ENCODE measurements at places on chromosomes 2 and 18.

GRCh38 chr2:96209011-96209728, 543 bp upstream of the STARD7 start:
- no peak for DNase-seq

- no peak for DNase-seq
These were observed 196.0 kb downstream of the LNPK start for GRCh38 chr2:175806125-175806490.

DNA sequence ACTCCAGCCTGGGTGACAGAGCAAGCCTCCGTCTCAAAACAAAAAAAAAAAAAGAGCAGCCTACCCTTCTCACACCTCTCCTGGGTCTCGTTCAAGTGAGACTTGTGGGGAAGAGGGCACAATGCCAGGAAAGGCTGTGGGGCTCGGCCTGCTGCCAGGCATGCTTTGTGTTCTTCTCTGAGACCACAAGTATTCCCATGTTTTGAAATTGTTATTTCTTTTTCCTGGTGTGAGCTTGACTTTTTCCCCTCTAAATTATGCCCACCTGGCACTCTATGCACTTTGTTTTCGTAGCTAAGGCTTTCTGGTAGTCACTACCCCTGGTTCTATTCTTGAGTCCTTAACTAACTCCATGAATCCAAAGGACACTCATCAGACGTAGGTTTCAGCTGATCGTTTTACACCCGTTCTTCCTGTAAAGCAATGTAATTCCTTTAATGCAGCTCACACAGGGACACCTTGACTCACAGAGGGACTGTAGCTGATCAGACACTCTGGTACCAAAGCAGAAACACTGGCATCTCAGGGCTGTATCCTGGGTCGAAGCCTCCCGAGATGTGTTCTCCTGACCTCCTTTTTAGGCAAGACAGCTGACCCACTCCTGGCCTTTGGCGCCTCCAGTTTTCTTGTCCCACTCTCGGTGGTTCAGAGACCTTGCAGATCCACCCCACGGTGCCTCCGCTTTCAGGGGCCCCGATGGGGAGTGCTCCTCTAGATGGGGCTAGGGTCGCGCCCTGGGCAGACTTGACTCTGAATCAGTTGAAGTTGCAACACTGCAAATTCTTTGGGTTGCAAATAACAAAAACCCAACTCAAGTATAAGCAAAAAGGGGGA, 193.3 kb upstream of the AGAP1 start:
- DNase-seq = peak; percentile 70

DNA sequence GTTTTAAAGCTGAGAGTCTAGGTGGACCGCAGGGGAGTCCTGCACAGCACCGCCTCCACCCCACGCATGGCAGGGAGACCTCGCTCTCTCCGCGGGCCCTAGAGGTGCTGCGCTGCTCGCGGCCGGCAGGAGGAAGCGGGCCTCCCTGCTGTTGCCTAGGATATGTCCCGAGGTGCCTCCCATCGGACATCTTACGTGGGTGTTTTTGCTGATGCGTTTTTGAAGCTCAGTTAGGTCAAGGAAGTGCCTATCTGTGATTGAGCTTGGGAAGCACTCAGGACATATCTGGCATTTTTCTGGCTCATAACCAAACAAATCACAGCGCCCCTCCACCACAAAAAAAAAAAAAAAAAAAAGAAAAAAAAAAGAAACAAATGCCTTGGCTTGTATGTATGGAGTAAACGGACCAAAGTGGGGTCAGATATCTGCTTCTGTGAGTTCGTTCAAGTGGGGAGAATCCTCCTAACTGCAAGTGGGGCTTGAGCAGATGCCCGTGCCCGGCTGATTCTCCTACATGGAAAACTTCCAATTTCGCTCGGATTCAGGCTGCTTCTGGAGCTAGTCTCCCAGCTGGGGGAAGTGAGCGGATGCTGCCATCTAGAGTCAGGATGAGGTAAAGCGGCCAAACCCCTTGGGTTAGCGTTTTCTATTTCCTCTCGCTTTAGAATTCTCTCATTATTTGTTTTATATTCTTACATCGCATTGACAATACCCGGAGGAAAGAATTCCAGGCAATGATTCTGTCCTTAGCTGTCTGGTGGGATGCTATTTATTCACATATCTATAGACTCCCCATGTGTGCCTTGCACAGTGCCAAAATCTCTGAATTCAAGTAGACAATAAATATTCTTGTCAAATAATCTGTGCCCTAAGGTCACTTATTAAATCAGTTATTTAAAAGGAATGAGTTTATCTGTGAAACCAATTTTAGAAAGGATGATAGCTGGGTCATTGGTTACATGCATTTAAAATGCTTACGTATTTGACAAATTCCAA, 95.3 kb downstream of the CD8B2 start:
- peak; percentile 35 for DNase-seq

DNA sequence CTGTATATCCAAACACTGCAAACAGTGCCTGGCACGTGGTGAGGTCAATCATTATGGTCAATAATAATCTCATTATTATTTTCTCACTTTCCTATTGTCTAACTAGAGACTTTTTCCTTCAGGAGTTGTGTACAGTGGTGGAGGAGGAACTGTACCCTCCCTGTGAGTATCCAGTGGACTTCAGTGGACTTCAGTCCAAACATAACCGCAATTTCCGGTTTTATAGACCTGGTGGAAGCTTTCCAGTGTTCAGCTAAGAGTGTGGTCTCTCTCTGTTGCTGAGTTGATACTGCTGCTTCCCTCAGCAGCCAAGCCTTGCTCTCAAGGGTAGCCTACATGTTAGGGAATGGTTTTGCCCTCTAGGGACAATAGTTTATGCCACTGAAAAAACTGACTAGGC, 447.1 kb downstream of the TMEM182 start:
- no peak for DNase-seq

DNA sequence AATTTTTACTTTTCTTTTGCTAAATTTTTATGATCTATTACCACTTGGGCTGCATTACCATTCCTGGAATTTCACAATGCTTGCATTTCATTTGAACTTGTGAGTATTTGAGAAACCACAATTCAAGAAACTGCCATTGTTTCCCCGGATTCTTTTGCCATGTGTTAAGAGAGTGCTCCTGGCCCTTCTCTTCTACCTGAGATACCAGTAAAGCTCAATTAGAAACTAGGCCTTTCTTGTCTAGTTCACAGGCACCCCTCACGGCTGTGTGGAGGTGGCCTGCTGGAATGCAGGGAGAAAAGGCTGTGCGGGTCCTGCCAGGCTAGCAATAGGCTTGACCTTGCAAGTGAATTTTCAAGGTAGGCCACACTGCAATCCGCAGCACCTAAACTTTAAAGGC, 40.8 kb downstream of the ZEB2 start:
- no peak for DNase-seq

GRCh38 chr2:145332210-145332898, 812.4 kb upstream of the ZEB2 start:
- no peak for DNase-seq

DNA sequence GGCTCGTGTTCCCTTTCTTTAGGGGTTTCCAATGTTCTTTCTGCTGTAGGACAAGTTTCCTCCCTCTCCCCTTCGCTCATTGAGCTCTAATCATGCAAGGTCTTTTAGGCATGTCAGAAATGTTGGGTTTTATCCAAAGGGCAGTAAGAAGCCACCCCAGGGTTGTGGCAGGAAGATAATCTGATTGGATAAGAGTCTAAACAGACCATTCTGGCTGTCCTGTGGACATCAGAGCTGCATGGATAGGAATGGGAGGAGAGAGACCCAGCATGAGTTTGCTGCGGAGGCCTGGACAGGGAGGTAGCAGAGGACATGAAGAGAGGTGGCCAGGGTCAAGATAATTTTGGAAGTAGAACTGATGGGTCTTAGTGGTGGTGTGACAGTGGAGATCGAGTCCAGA, 88.2 kb downstream of the ACKR3 start:
- DNase-seq = no peak

DNA sequence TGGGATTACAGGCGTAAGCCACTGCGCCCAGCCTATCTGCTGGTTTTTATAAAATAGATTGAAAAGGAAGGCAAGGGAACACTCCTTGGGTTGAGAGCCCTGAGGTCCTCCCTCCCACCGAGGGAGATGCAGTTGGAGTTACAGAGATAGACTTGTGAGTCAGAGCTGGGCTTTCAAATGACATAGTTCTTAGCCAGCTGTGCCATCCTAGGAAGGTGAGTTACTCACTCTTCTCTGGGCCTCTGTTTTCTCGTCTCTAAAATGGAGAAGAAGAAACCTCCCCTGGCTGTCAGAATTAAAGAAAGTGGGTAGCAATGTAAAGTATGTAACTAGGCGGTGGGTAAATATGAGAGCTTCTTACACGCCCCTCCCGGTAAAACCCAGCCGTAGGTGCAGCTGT, 2.4 kb downstream of the LRRFIP1 start:
- DNase-seq = no peak

DNA sequence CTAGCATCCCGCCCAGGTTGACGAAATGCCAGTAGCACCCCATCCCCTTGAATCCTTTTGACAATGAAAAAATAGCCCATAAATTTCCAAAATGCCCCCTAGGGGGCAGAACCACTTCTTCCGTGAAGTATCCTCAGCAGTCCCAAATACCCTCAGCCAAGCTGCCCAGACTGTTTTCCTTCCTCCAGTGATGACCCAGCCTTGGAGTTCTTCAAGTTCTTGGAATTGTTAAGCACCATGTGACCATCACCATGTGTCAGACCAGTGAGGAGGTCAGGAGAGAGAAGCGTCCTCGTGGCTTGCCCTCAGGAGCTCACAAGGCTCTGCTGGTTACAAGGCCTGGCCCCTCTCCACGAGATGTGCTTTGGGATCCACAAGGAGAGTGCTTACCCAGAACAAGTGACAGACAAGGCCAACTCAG, 1.4 kb upstream of the SLC23A3 start:
- peak; percentile 62 for DNase-seq

- DNase-seq = peak; percentile 71
These were observed 390.7 kb upstream of the TMEFF2 start for GRCh38 chr2:192585418-192585817.

GRCh38 chr2:221480163-221480562, 91.9 kb downstream of the EPHA4 start:
- no peak for DNase-seq

DNA sequence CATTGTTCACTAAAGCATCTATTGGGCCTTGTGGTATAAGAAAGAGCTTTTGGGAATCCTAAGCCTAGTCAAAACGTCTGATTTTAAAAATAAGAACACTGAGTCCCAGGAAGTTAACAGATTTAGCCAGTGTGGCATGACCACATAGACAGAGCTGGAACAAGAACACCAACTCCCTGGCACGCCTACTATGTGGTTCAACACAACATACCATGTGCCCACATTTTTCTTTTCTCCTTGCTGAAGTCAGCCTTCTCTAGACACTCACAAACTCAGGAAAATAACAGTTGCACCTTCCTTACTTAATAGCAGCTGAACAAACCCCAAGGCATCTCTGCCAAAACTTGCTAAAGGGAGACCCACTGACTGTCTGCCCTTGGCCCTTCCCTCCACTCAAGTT, 124.8 kb downstream of the C1D start:
- no peak for DNase-seq

- DNase-seq = no peak
These were observed 233.4 kb upstream of the CNTNAP5 start for GRCh38 chr2:123791684-123792083.

DNA sequence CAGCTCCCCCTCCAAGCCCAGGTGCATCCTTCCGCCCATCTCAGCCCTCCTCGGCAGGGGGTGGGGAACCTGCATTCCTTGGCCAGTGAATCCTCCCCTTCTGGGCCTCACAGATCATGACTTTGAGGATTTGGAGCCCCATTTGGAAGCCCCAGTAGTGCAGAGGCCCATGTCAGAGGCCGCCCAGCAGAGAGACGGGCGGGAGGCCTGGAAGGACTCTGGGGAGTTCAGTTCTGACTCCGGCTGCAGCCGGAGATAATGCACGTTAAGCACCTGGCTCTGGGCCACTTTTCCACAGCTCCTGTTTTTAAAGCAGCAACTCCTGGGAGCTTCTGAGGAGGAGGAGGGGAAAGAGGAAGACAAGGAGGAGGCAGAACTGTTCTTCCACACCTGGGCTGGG, 14.9 kb downstream of the ATOH8 start:
- no peak for DNase-seq

DNA sequence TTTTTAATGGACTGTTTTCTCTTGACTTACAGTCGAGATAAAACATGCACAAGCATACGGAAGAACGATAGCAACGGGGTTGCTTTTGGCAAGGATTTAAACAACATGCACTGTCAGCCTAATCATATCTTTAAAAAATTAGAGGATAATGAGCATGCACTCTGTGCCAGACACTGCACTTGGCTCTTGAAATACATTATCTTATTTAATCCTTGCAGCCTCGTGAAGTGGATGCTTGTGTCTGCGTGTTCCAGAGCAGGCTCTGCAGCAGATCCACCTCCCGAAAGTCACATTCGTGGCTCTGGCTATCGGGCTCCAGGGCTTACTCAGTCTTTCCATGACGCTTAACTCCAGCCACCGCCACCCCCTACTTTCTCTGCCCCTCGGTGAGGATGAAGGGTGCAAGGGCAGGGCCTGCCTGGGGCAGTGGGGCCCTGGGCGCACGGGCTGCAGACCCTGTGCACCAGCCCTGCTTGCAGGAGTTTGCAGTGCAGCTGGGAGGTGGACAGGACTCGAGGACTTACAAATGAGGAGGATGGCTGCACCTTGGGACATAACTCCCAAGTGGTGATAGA, 61.7 kb downstream of the ACKR3 start:
- DNase-seq = no peak

DNA sequence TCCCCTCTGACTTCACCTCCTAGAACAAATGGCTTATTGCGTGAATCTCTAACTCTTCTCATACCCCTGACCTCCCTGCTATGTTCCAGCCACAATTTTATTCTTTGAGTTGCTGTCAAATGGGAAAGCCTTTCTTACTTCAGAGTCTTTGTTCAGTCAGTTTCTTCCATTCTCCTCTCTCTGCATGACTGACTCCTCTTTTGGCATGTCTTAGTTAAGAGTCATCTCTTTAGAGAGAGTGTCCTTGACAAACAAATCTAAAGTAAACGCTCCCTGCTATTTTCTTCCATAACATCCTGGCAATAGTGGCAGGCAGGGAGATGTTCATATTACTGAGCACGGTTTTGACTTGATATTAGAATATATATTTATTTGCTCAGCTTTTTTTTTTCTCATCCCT, 170.7 kb upstream of the ERBB4 start:
- no peak for DNase-seq

DNA sequence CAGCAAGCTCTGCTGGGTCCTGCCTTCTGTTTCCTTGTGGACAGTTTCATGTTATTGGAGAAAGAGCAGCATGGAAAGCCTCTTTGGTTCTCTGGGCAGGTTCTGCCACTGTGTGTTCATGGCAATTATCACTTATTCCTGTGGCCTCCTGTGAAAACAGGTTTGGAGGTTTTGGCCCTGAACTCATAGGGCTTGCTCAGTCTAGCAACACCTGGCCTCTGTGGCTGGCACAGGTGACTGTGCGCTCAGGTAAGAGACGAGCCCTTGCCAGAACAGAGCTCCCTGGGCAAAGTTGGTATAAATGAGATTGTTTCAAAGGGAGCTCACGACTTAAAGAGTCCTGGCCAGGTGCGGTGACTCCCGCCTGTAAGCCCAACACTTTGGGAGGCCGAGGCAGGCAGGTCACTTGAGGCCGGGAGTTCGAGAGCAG, 5.7 kb downstream of the CEP68 start:
- DNase-seq = no peak

- DNase-seq = no peak
These were observed 43.5 kb downstream of the ATP6V1C2 start for GRCh38 chr2:10764896-10765295.

- DNase-seq = no peak
These were observed 1.9 kb downstream of the M1AP start for GRCh38 chr2:74646201-74646600.

GRCh38 chr2:119647440-119648169, 31.4 kb upstream of the TMEM177 start:
- no peak for DNase-seq

Measured in retinal pigment epithelial cell (primary cell).